Activated gamma-delta T cell treated with Interleukin-2 at 50 U/mL for 16 hours (primary cell): ENCODE measurements at places on chromosomes 16 and 17.

DNA sequence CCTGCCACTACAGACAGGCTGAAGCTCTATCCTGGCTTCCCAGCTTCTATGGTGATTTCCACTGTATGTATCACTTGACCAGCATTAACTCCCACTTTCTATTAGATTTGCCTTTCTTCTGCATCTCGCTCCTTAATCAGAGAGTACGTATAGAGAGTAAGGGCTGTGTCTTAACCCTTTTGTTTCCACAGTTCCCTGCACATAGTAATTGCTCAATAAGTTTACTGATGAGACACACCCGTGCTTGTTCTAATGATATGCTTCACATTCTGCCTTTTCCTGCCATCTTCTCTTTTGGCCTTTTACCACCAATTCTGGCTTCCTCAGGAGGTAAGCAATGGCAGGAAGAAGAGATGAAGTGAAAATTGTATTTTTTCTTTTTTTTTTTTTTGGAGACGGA is 20.6 kb upstream of the USP36 start:
- DNase-seq: no peak

GRCh38 chr17:65987988-65988387 is 203.9 kb downstream of the CEP112 start:
- no peak for DNase-seq

GRCh38 chr16:84854759-84855158 is 35.0 kb downstream of the CRISPLD2 start:
- no peak for DNase-seq

DNA sequence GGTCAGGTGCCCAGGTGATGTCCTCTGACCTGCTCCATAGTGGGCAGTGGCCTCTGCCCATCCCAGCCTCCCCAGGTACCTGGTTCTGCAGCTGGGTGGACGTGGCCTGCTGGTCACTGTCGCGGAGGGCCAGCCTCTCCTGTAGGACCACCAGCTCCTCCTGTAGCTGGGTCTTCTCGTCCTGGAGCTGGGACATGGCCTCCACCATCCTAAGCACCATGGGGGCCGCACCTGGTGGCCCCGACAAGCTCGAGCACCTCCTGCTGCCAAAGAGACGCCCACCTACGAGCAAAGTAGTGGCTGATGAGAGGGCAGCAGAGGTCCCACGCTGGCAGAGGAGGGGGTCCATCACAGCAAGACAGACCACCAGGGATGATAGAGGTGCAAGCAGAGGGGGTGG is 16.9 kb downstream of the KIFC3 start:
- DNase-seq: no peak

- no peak for DNase-seq
These were observed 62.5 kb downstream of the JPH3 start for GRCh38 chr16:87664792-87665191.

GRCh38 chr16:79042886-79043285 is 557.7 kb downstream of the MAF start:
- no peak for DNase-seq

DNA sequence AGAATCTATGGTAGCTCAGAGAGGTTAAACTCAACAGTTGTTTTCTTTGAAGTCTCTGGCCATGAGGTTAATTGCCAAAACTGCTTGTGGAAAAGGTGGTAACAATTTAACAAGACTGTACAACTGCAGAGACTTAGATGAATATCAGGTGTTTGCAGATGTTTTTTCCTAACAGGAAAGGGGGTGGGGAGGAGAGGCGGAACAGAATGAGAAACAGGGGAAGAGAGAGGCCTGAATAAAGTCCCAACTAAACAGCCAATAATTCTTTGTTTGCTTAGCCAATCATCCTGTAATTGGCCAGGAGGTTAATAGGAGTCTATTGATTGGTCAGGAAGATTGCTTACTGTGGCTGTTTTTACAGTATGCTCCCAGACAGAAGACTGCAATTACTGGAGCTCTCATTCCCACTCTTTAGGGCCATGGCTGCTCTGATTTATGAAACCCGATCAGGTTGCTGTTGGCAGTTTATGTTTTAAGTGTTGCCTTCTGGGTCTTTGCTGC is 249.7 kb upstream of the TBX2 start:
- DNase-seq: no peak

DNA sequence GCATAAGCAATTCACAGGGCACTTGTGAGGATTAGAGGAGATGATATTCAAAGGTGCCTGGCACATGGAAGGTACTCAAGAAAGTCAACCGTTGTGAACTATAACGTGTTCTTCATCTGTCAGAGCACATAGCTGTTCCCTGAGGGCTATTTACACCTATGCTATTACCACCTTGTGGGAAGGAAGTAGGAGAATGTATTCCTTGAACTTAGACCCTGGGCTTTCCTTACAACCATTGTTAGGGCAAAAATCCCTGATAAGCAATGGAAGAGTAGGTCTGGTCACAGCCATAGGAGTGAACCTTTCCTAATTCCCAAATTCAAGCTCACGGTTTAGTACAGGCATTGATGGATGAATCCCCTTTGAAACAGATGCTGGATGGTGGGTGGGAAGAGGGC is 188.6 kb downstream of the HAPSTR1 start:
- DNase-seq: no peak

GRCh38 chr17:55717898-55718735 is 4.5 kb downstream of the TMEM100 start:
- DNase-seq: peak; percentile 46

GRCh38 chr17:69344939-69345338 is 18.0 kb upstream of the ABCA5 start:
- DNase-seq: no peak

DNA sequence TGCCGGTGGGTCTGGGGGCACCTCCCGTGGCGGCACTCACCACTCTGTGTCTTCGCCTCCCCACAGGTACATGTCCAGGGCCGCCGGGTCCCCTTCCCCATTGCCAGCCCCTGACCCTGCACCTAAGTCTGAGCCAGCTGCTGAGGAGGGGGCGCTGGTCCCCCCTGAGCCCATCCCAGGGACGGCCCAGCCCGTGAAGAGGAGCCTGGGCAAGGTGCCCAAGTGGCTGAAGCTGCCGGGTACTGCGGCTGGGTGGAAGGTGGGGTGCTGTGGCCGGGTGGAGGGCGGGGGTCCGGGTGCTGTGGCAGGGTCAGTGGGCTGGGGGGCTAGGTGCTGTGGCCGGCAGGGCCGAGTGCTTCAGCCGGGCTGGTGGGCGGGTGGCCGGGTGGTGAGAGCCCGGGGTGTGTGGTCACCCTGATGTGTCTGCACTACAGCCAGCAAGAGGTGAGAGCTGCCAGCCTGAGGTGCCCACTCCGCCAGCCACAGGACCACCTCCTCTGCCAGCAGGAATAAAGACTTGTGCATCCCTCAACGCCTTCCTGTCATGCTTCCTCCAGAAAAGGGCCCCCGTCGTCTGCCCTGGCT is 5.7 kb downstream of the CENPX start:
- DNase-seq: no peak

DNA sequence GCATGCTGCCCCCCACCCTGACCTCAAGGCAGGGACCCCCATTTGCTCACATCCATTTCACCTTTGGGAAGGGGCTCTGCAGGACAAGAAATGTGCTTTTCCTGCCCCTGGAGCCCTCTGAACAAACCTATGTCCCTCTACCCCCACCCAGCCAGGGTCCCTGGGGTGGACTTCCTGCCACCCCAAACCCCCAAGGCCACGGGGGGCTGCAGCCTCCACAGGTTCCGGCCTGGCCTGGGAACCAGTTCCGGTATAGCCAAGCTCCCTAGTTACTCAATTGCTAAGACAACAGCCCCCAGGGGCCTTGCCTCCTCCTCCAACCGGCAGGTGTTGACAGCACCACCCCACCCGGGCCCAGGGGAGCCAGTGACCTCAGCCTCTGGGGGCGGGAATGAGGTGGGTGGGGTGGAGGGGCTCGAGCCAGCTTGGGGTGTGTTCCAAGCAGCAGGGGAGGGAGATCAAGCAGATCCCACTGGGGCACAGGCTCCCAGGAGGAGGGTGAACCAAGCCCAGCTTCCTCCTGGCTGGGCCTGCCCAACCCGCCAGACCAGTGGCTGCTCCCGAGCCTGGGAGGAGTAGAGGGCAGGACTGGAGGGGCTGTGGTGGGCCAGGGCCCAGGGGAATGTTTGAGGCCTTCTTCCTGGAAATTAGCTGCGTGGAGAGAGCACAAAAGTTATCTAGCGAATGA is 6.6 kb downstream of the PNMT start:
- DNase-seq: no peak

DNA sequence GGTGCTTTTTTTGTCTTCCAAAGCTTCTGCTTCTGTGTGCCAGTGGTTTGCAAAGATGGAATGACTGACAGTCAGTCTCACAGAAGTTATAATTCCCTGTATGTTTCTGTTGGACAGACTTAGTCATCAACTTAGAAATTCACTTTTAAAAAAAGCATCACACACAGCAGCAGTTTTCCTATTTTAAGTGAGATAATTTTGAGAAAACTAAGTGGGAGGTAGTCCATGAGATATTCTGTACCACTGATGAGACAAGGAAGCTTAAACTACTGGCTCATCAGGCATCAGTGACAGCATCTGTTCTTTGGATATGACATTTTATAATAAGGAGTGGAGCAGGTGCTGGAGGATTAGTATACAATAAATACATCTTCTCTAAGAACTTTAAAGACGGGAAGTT is 20.0 kb downstream of the CNP start:
- DNase-seq: no peak

GRCh38 chr17:4534515-4534914 is 20.7 kb downstream of the MYBBP1A start:
- DNase-seq: no peak

DNA sequence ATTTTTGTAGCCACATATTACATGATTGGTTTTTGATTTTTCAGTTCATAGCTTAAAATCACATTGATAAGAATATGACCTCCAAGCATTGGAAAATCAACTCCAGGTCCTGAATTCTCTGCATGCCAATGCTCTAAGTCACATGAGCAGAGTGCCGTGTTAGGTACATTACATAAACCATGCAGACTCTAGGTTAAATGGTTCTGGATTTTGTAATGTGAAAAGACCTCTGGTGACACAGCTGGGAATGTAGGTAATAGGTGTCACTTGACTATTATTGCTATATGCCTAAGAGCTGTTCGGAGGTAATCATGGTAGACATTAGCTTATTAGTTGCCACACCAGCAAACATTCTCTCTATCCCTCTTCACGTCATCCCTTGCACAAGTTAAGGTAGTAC is 231.1 kb upstream of the SALL1 start:
- DNase-seq: no peak

- DNase-seq: no peak
These were observed 14.4 kb downstream of the ATP6V0D1 start for GRCh38 chr16:67466581-67466980.

GRCh38 chr17:33039874-33040273 is 48.2 kb downstream of the SPACA3 start:
- no peak for DNase-seq

GRCh38 chr16:67235816-67236562 is 9.1 kb downstream of the TMEM208 start:
- DNase-seq: no peak

DNA sequence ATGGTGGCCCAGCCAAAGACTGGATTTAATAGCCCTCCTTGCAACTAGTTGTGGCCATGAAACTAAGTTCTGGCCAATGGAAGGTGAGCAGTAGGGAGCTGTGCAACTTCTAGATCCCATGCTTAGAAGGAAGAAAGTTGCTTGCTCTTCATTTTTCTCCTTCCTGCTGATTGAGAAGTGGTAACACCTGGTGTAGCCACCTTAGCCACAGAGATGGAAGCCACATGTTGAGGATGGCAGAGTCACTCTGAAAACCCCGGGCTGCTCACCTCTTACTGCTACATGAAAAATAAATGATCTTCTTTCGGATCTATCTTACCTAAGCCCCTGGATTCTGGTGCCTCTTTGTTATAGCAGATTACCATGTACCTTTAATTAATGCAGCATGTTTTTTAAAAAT is 10.3 kb upstream of the ATP5MC1 start:
- DNase-seq: no peak

DNA sequence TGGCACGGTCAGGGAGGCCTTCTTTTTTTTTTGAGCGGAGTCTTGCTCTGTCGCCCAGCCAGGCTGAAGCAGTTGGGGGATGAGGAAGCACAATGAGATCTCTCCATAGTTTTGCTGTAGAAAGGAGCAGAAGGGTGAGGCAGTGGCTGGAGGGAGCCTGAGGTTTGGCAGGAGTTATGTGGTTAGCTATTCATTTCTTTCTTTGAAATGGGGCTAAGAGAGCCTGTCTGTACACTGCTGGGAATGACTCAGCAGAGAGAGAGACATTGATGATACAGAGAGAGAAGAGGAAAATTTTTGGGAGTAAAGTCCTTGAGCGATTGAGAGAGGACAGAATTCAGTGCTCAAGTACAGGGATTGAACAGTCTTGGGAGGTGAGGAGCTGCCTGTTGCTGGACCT is 22.1 kb downstream of the NOS2 start:
- DNase-seq: no peak

DNA sequence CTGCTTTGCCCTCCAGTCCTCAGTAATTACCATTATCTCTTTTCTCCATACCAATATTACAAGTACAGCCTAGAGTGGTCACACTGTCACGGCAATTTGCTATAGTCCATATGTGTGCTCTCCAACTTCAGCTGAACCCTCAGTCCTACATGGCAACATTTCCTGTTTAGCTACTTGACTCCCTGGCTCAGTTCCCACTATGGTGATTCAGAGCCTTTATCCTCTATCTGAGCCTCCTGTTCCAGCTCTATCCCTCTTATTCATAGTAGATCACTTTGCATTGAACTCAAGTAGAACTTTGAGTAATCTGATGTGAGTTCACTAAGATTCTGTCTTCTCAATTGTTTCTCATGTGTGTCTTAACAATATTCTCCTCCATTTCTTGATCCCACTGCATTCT is 43.7 kb upstream of the GOSR1 start:
- DNase-seq: no peak

DNA sequence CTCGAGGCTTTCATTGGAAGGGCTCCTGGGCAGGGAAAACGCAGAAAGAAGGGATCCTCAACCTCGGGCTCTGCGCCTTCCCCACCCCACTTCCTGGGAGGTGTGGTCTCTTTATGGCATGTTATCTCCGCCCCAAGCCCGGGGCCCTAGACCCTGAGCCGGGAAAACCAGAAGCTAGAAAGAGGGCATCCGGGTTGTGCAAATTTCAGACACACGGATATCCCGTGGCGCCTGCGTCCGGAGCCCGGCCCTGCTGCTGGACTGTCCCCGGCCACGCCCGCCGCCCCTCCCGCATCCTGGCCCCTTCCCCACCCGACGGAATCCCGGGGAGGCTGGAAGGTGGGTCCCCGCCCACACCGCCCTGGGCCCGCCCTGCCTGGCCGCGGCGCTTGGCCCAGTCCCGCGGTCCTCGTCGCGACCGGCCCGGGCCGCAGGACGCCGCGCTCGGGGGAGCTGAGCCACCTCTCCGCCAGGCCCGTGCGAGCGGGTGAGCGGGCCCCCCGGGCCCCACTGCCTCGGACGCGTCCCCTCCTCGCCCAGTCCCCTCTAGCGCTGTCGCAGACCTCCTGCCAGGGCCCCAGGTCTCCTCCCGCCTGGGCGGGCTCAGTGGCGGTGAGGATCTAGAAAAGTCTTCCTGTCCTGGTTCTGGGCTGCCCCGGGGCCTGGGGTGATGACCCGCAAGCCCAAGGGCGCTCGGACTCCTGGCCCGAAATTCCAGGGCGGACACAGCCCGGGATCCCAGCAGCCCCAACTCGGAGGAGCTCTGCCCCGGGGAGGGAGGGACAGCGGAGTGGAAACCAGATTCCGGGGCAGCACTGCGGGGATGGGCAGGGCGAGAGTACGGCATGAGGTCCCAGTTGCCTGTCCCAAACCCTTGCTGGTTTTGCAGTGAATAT is at the start of gene SLC16A5:
TSS of gene SLC16A5 (plus strand) at position 397 of the 896 bp plus-strand sequence. CDS start 5,683 bp downstream, outside the sequence.
- DNase-seq: peak; percentile 47
